Upper lobe of left lung (tissue), 6 donors: ENCODE measurements at places on chromosomes 5 and 9.
A peak's percentile ranks its signal among the peaks of the same experiment; 100 is the strongest.

- no peak for DNase-seq
Observed at GRCh38 chr5:128258372-128258771, 174.8 kb downstream of the SLC12A2 start.

- peak; percentile 72 for DNase-seq
Observed at GRCh38 chr5:139064613-139065012, 133.6 kb downstream of the SIL1 start.

DNA sequence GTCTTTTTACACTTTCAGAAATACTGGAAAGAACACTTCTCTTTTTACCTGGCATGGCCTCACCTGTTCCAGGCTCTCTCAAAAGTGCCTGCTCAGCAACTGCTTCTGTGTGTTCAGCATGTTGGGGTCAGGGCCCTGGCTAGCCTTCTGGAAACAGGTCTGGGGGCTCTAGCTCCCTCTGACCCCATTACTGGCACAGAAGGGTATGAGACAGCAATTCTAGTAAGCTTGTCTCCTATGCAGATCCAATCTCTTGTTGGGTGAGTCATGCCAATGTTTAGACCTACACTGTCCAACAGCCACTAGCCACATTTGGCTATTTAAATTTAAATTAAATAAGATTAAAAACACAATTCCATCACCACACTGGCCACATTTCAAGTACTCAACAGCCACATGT is 80.8 kb downstream of the MAPKAP1 start:
- no peak for DNase-seq

DNA sequence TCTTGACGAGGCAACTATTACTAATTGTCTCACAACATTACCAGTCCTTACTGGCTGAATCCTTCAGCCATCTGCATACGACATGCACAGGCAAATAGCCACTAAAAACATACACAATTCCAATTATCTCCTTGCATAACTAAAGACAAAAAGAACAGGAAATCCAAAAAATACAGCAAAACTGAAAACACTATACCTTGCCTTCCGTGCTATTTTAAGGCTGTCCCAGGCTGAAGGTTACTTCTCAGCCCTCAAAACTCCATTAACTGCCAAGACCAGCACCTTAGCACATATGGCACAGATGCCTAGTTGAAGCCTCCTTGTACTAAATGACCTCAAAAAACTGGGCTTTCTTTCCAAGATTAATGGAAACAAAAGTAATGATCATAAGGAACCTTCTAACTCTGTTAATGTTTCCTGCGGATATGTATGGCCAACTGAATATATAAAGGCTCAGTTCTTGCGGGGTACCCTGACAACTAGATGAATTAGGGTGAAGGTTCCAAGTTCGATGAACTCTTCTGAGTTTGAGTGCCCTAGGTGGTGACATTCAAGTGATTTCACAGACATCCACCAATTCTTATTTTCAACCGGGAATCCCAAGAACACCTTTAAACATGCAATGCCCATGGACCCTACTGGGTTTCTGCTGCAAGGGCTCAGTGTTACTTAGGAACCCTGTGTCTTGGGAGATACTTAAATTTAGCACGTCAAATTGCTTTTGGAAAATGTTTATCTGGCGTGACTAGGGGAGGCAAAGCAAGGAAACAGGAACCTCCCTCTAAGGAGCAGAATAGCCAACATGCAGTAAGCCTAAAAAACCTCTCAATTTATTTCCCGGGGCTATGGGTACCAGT is 455.3 kb downstream of the RAB3C start:
- no peak for DNase-seq

GRCh38 chr9:109934136-109934856 is 154.3 kb downstream of the PALM2AKAP2 start:
- no peak for DNase-seq

DNA sequence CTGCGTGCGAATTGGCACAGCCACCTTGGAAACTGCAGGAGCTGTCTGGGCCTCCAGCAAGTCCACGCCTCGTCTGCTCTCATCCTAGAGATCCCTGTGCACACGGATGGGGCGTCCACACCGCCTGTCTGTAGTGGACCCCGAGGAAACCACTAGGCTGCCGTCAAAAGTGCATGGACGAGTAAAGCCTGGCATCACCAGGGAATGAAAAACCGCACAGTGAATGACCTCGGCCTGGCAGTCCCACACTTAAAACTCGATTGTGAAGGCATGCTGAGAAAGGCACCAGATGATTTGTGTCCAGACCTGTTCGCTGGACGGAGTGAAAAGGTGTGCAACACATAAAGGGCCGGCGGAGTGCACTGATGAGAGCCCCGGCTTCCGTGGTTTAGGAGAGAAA is 50.8 kb downstream of the MRPL36 start:
- DNase-seq: no peak

DNA sequence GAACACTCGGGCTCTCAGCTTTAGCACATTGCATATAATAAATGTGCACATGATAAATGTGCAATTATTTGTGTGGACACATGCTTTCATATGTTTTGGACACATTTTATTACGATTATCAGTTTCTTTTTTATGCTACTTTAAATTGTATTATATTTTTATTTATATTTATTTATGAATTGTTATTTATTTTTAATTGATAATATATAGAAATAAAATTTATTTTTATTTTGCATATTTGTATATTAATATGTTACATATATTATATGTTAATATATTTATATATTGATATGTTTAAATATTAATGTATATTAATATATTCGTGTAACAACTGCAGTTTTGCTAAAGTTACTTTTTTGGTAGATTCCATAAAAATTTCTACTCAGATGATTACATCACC is 454.8 kb upstream of the CDH10 start:
- no peak for DNase-seq

DNA sequence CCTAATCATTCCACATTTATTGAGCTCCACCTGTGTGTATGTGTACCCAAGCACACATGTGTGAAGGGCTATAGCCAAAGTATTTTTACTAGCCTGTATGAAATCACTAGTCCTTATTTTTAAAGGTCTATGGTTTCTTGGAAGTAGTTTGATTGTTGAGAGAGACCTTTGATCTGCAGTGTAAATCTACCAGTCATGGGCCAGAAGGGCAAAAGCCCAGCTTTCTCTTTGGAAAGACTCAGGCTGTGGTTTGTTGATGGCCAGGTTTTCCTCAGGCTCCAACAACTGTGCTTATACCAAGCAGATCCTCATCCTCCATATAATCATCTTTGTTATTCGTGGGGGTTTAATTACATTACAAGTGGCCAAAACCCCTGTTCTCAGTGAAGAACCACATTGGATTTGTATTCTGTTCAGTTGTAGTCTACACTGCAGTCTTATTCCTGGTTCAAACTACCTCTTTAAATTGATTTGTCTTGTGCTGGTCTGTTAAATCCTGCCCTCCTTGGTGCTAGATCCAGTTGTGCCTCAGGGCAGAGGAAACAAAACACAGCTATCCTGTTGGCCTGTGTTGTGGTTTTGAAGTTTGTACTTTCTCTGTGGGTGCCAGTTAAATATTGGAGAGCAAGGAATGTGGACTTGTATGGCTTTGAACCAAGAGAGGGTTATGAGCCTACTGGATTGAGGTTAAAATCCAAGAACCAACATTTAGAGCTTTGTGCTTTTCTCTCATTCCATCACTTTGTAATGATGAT is 13.3 kb downstream of the CDC26 start:
- no peak for DNase-seq

- DNase-seq: no peak
Observed at GRCh38 chr5:10669983-10670382, 91.1 kb downstream of the DAP start.

- no peak for DNase-seq
Observed at GRCh38 chr5:27216367-27216950, 178.1 kb upstream of the CDH9 start.

DNA sequence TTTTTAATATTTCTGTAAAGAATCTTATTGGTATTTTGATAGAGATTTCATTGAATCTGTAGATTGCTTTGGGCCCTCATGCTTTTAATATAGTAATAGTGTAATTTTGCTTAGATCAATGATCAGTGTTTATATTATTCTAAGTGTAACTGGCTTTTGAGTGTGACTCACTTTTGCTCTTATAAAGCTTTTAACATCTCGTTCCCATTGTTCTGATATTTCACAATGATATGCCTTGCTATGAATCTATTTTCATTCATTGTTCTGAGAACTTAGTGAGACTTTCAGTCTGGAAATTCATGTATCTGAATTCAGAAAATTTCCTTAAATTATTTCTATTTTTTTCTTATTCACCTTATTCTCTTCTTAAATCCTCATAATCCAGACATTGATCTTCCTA is 13.5 kb upstream of the MAMDC2 start:
- DNase-seq: no peak

- peak; percentile 90 for DNase-seq
Observed at GRCh38 chr5:139848508-139849100, 53.0 kb downstream of the PSD2 start.

DNA sequence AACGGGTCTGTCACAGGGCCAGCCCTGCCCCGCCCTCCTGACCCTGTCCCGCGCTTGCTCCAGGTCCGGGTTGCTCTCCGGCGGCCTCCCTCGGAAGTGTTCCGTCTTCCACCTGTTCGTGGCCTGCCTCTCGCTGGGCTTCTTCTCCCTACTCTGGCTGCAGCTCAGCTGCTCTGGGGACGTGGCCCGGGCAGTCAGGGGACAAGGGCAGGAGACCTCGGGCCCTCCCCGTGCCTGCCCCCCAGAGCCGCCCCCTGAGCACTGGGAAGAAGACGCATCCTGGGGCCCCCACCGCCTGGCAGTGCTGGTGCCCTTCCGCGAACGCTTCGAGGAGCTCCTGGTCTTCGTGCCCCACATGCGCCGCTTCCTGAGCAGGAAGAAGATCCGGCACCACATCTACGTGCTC is 4.2 kb downstream of the B4GALT7 start:
- no peak for DNase-seq

DNA sequence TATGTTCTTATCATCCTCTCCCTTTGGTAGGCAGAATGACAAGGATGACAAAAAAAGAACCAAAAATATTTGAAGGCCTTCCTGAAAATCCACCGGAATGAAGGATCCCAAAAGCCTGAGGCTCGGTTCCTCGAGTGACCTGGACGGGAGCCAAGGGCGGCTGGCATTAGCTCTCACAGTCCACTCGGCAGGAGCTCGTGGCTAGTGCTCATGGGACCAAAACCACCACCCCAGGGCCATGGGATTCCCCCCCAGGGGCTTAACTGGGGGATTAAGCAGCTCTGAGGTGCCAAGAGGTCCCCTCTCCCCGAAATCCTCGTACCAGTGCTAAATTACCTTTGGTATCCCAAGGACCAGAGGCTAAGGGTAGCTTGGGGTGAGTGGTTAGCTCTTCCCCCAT is 586 bp upstream of the PDZD2 start:
- DNase-seq: no peak

- peak; percentile 84 for DNase-seq
Observed at GRCh38 chr9:137224830-137225694, at the start of gene CYSRT1. CYSRT1 (plus strand) TSS chr9:137225174; CDS start chr9:137225622, 448 bp downstream.

- no peak for DNase-seq
Observed at GRCh38 chr5:94908889-94909480, 290.5 kb downstream of the SLF1 start.

DNA sequence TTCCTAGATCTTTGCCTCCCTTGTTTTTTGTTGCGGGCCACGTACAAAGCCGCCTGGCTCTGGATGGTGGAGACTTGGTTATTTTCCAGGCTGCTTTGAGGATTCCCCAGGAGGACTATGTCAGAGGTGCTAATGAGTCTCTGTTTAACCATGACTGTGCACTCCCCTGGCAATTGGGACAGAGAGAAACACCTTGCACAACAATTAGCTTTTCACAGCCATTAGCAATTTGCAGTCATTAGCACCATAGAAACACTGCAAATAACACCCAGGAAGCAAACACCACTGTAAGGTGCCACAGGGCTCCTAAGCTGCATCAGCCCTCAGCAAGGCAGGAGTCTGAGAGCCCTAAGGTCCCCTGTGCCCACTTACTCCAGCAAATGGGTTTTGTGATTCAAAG is 201.0 kb upstream of the VLDLR start:
- DNase-seq: no peak

GRCh38 chr9:131053896-131054295 is 42.4 kb upstream of the AIF1L start:
- DNase-seq: no peak

DNA sequence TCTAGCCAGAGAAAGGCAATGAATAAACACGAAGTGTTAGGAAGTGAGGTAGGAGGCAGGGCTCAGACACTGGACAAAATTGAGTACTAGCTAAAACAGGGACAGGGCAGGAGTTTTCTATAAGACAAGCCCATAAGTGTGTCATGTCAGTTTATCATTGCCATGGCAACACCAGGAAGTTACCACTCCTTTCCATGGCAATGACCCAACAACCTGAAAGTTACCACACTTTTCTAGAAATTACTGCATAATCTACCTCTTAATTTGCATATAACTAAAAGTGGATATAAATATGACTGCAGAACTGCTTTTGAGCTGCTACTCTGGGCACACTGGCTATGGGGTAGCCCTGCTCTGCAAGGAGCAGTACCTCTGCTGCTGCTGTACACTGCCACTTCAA is 442.5 kb upstream of the COX7C start:
- DNase-seq: no peak

- DNase-seq: no peak
Observed at GRCh38 chr5:117195076-117195475, 620.5 kb upstream of the SEMA6A start.

- no peak for DNase-seq
Observed at GRCh38 chr5:160445132-160445531, 23.5 kb downstream of the PTTG1 start.

GRCh38 chr9:127979333-127980059 is 1.3 kb downstream of the EEIG1 start:
- peak; percentile 61 for DNase-seq

- no peak for DNase-seq
Observed at GRCh38 chr5:12019306-12019705, 115.1 kb upstream of the CTNND2 start.

GRCh38 chr5:137622850-137623249 is 113.0 kb downstream of the KLHL3 start:
- DNase-seq: peak; percentile 90

DNA sequence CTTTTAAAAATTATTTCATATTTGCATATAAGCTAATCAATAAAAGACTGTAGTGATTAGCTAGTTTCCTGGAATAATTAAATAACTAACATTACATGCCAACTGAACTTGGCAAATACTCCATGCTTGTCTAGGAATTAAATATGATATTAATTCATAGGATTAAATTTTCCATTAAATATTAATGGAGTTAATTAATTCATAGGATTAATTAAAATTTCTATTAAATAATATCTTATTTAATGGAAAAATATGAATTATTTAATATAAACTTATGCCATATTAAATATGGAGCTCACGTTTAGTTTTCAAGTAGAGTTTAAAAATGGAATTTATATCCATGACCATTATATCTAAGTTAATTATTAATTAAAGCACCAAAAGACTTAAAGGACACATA is 517.8 kb upstream of the DAB2 start:
- DNase-seq: no peak

GRCh38 chr9:132348676-132349075 is 6.1 kb downstream of the SETX start:
- DNase-seq: no peak

- no peak for DNase-seq
Observed at GRCh38 chr9:70940605-70941004, 180.8 kb downstream of the TRPM3 start.

GRCh38 chr5:2001300-2001699 is 118.6 kb upstream of the IRX4 start:
- no peak for DNase-seq

GRCh38 chr9:104911032-104911607 is 16.8 kb downstream of the ABCA1 start:
- no peak for DNase-seq
